ENCODE measurements at places on chromosomes 11 and 22.

- H3K4me3 ChIP-seq = no peak overlapping the region
- no peaks in the 10 kb centered on the region for H3K36me3 ChIP-seq
- H3K4me1 ChIP-seq = no peaks in the 10 kb centered on the region
- H3K27ac ChIP-seq = no peak overlapping the region
Measured at GRCh38 chr11:84930863-84931262, 696.3 kb downstream of the DLG2 start.

DNA sequence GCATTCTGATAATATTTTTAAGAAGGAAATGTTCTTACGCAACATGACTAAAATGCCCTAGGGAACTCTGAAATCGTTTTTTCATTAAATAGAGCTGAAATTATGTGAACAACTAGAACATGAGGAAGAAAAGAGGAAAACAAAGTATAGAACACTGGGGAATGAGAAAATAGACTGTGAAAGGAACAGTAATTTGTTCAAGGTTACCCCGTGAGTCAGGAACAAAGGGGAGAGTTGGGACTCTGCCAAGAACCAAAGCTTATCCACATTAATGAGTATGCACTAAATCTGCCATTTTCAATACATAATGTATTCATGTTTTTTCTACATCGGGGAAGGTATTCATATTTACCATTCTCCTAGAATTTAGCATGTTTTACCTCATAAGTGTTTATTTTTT lies 961.8 kb upstream of the CCDC90B start:
- no peaks in the 10 kb centered on the region for H3K4me1 ChIP-seq
- H3K4me3 ChIP-seq = no peak overlapping the region
- H3K36me3 ChIP-seq = no peaks in the 10 kb centered on the region
- DNase-seq = no peak
- no peak overlapping the region for H3K27ac ChIP-seq
- no peaks in the 10 kb centered on the region for H3K27me3 ChIP-seq

- H3K4me3 ChIP-seq = no peak overlapping the region
- H3K36me3 ChIP-seq = peaks cover 8% of the 10 kb centered on the region
- H3K4me1 ChIP-seq = peaks cover 18% of the 10 kb centered on the region
- H3K27ac ChIP-seq = no peak overlapping the region
- no peak for DNase-seq
Measured at GRCh38 chr22:40585310-40585751, 51.2 kb downstream of the MRTFA start.

DNA sequence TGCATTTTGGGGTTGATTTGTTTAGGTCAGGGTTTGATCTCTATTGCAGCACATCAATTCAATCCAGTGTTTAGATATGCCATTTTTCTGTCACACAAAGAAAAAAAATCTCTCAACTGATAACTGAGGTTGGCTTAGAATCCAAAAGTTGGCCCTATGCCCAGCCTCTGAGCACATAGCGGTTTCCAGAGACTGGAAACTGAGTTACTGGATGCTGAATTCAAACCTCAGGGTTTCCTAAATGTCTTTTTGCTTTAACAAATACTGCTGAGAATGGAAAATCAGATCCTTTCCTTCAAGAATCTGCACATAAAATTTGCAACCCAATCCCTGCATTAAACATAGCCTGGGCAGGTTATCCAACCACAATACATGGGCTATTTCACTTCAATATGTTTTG lies 4.0 kb downstream of the P4HA3 start:
- H3K27me3 ChIP-seq = no peaks in the 10 kb centered on the region
- no peak for DNase-seq
- H3K4me1 ChIP-seq = peaks cover 12% of the 10 kb centered on the region

GRCh38 chr22:22768885-22769284 lies 118.7 kb upstream of the IGLL5 start:
- DNase-seq = no peak
- no peaks in the 10 kb centered on the region for H3K4me1 ChIP-seq
- no peak overlapping the region for H3K4me3 ChIP-seq
- H3K27ac ChIP-seq = no peak overlapping the region
- no peaks in the 10 kb centered on the region for H3K36me3 ChIP-seq
- peaks cover 13% of the 10 kb centered on the region for H3K27me3 ChIP-seq

- DNase-seq = no peak
- no peak overlapping the region for H3K27ac ChIP-seq
- no peak overlapping the region for H3K4me3 ChIP-seq
- H3K27me3 ChIP-seq = no peaks in the 10 kb centered on the region
Measured at GRCh38 chr11:74543991-74544390, 48.4 kb upstream of the POLD3 start.

- no peak for DNase-seq
- no peak overlapping the region for H3K4me3 ChIP-seq
- H3K4me1 ChIP-seq = peaks cover 6% of the 10 kb centered on the region
- no peaks in the 10 kb centered on the region for H3K36me3 ChIP-seq
Measured at GRCh38 chr22:43269246-43269645, 73.9 kb downstream of the SCUBE1 start.

GRCh38 chr11:65357856-65358356 lies 3.4 kb downstream of the TIGD3 start:
- peaks cover 24% of the 10 kb centered on the region for H3K4me1 ChIP-seq
- peaks cover 8% of the 10 kb centered on the region for H3K27me3 ChIP-seq
- H3K36me3 ChIP-seq = no peaks in the 10 kb centered on the region
- no peak for DNase-seq
- H3K27ac ChIP-seq = no peak overlapping the region

- peak overlapping the region; percentile 5 for H3K4me3 ChIP-seq
- H3K36me3 ChIP-seq = peaks cover 56% of the 10 kb centered on the region
- peak; percentile 73 for DNase-seq
- H3K4me1 ChIP-seq = peaks cover 54% of the 10 kb centered on the region
Measured at GRCh38 chr11:68043349-68044144, 4.7 kb downstream of the TCIRG1 start.

DNA sequence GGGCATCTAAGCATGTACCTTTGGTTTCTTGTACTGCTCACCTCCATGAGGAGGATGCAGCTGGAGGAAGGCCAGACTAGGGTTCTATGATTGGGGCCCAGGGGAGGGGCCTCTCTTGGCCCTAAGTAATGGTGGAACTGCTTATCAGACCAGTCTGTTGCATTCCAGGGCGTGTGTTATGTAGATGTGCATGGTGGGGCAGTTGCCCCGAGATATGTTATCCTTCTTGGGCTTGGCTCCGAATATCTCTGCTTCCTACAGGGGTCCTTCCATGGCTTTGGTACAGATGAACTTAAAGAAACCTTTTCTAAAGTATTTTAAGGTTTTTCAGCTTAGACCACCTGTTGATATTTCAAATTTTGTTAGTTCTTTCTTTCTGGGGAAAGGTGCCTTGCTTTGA lies 126.0 kb downstream of the SWAP70 start:
- H3K27me3 ChIP-seq = no peaks in the 10 kb centered on the region
- no peak overlapping the region for H3K4me3 ChIP-seq
- H3K4me1 ChIP-seq = no peaks in the 10 kb centered on the region
- DNase-seq = no peak

GRCh38 chr11:60777106-60777505 lies 8.0 kb upstream of the MS4A10 start:
- H3K27ac ChIP-seq = no peak overlapping the region
- no peak for DNase-seq
- no peak overlapping the region for H3K4me3 ChIP-seq
- H3K4me1 ChIP-seq = peaks cover 4% of the 10 kb centered on the region
- no peaks in the 10 kb centered on the region for H3K36me3 ChIP-seq

DNA sequence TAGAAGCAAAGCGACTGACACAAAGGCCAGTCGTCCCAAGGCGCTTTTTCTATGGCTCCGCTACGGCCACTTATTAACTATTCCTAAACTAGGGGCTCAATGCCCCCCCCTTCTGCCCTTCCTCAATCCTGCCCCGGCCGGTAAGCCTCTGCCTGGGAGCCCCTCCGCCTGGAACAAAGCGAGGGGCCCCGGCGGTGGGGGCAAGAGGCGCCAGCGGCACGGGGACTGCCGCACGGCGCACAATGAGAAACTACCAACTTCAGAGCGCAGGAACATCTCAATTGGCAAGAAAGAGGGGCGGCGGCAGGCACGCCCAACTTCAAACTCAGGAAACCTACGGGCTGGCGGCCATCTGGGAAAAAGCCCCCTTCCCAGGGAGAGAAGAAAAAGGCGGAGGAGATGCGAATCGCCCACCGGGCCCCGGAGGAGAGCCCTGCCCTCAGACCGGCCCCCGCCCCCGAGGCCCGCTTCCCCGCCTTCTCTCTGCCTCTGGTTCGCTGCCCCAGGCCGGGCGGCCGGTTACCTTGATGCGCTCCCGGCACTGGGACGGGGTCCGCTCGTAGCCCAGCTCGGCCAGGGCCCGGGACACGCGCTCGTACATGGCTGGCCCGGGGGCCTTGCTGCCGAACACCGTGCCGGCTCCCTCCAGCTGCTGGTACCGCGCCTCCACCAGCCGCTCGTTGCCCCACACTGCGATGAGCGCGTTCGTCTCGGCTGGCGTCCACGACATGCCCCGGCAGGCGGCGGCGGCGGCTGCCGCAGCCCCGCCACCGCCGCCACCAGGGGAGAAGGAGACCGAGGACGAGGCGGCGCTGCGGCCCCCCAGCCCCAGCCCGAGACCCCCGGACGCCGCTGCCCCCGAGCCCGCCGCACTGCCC lies 619 bp downstream of the MSANTD2 start:
- peaks cover 32% of the 10 kb centered on the region for H3K4me1 ChIP-seq
- H3K27me3 ChIP-seq = no peaks in the 10 kb centered on the region
- peak overlapping the region; percentile 95 for H3K27ac ChIP-seq
- peak; percentile 69 for DNase-seq

- no peaks in the 10 kb centered on the region for H3K27me3 ChIP-seq
- no peak overlapping the region for H3K4me3 ChIP-seq
- DNase-seq = no peak
- H3K27ac ChIP-seq = no peak overlapping the region
Measured at GRCh38 chr22:30238661-30239487, 7.7 kb downstream of the LIF start.

DNA sequence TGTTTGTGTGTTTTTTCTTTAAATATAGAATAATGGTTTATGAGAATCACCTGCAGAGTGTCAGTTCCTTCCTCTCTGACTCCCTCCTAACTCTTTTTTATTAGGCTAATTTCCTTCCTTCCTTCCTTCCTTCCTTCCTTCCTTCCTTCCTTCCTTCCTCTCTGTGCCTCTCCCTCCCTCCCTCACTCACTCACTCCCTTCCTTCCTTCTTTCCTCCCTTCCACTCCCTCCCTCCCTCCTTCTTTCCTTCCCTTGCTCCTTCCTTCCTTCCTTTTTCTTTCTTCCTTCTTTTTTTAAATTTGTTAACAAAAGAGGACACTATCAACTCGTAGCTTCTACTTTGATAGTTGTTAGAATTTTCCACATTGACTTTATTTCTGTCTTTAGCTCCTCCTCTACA lies 152.3 kb upstream of the SEZ6L start:
- H3K36me3 ChIP-seq = no peaks in the 10 kb centered on the region
- DNase-seq = no peak

DNA sequence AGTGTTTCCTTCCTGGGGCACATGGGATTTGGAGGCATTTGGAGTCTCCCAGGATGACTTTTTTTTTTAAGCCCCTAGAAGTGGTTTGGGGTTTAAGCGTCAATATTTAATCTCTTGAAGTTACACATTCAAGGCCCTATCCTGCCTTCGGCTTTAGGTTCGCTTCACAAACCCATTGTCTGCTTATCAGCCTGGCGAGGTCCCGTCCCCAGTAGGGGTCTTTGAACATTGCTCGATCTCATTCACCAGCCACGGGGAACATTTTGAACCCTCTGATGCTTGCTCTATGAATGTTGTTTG lies 75.9 kb downstream of the KCNQ1 start:
- H3K27me3 ChIP-seq = peaks cover 44% of the 10 kb centered on the region
- no peaks in the 10 kb centered on the region for H3K36me3 ChIP-seq
- no peak for DNase-seq
- no peak overlapping the region for H3K27ac ChIP-seq

GRCh38 chr22:24926849-24927579 lies 19.5 kb downstream of the LHFPL7 start:
- DNase-seq = no peak
- no peak overlapping the region for H3K4me3 ChIP-seq
- peaks cover 6% of the 10 kb centered on the region for H3K27me3 ChIP-seq
- no peak overlapping the region for H3K27ac ChIP-seq
- H3K4me1 ChIP-seq = no peaks in the 10 kb centered on the region

DNA sequence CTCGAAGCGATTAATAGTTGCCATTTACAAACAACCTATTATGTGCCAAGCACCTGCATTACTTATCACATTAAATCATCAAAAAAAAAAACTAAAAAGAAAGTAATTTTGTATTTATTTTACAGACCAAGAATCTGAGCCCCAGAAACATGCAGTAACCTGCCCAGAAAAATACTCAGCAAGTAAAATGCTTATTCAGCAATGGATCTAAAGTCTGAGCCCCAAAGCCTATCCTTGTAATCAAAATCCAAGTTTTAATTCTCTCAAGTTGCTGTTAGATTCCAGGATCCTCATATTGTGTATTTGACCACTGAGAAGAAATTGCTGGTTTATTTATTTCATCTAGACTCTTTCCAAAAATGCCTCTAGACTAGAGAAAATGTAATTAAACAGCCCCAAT lies 783.3 kb upstream of the API5 start:
- no peak for DNase-seq
- H3K27me3 ChIP-seq = no peaks in the 10 kb centered on the region
- no peaks in the 10 kb centered on the region for H3K4me1 ChIP-seq
- no peaks in the 10 kb centered on the region for H3K36me3 ChIP-seq
- no peak overlapping the region for H3K27ac ChIP-seq

DNA sequence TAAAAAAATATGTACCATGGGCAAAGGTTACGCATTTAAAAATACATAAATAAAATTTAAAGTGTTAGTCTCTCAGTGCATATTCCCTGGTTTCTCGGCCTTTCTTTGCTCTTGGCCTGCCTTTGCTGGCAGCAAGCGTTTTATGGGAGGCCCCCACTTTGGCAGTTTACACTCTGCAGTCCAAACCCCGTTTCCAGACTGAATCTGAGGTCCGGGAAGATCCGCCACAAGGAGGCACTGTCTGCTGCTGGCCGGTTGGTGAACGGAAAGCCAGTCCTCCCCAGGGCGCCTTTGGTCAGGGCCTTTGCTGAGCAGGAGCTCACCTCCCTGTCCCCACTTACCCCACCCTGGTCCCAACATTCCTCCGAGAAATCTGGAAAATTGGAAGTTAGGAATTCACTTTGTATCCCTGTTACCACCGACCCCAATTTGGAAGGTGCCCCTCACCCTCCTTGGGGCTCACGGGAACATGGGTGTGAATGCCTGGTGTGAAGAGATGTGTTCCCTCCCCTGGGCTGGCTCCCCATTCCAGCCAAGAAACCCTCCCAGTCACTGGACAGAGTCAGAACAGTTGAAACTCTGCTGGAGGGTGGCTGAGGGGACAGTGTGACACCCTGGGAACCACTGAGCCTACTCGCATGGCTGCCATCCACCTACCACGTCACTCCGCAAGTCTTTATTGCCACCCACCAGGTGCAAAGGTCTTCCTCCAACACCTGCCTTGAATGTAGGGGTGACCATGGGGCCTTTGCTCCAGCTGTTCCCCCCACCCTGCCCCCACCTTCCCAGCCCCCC lies 9.4 kb upstream of the SF1 start:
- H3K27ac ChIP-seq = no peak overlapping the region
- peaks cover 3% of the 10 kb centered on the region for H3K4me1 ChIP-seq
- H3K4me3 ChIP-seq = no peak overlapping the region
- peaks cover 23% of the 10 kb centered on the region for H3K36me3 ChIP-seq

GRCh38 chr22:17434856-17435255 lies 65.6 kb downstream of the CECR2 start:
- H3K27ac ChIP-seq = no peak overlapping the region
- H3K4me1 ChIP-seq = no peaks in the 10 kb centered on the region
- DNase-seq = no peak
- no peak overlapping the region for H3K4me3 ChIP-seq
- no peaks in the 10 kb centered on the region for H3K36me3 ChIP-seq
- peaks cover 5% of the 10 kb centered on the region for H3K27me3 ChIP-seq

- no peak overlapping the region for H3K27ac ChIP-seq
- no peaks in the 10 kb centered on the region for H3K27me3 ChIP-seq
- H3K4me1 ChIP-seq = peaks cover 10% of the 10 kb centered on the region
- DNase-seq = no peak
- no peaks in the 10 kb centered on the region for H3K36me3 ChIP-seq
- H3K4me3 ChIP-seq = no peak overlapping the region
Measured at GRCh38 chr11:129141748-129142523, 50.2 kb downstream of the ARHGAP32 start.
